Stimulated activated CD8-positive, alpha-beta memory T cell treated with anti-CD3 and anti-CD28 coated beads, Interleukin-7, amount 100 ng/mL, for 48 hours (primary cell): ENCODE measurements at places on chromosomes 3 and 15.
A peak's percentile ranks its signal among the peaks of the same experiment; 100 is the strongest.

DNA sequence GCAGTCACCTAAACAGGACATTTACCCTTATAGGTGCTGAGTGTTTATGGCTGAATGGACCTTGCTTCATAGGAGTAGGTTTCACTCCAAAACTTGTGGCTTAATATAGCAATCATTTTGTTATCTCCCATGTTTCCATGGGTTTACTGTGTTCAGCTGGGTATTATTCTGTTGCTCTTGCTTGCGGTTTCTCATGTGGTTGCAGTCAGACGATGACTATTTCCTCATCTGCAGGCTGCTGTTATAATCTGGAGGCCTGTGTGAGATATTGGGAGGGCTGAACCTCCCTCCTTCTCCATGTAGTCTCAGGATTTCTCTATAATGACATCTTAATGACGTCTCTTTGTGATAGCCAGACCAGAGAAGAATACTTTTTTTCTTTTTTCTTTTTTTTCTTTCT is 98.1 kb downstream of the ZPLD1 start:
- DNase-seq = no peak

DNA sequence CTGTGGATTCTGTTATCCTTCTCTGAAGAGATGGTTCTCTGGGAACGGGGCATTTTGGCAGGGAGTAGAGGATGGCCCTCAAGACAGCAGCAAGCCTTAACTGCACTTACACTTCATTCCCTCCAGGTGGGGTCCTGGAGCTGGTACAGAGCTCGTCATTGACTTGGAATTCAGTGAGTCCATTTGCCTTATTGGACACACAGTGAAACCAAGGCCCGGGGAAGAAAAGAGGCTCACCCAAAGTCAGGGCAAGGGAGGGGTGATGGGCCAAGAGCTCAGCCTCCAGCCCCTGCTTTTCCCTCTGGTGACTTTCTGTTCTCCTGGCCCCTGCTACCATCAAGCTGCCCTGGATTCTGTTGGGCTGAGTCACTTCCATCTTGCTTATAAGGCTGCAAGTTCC is 125.6 kb downstream of the ETFA start:
- DNase-seq = no peak

- no peak for DNase-seq
Observed at GRCh38 chr15:66096688-66097058, 156.9 kb downstream of the MEGF11 start.

DNA sequence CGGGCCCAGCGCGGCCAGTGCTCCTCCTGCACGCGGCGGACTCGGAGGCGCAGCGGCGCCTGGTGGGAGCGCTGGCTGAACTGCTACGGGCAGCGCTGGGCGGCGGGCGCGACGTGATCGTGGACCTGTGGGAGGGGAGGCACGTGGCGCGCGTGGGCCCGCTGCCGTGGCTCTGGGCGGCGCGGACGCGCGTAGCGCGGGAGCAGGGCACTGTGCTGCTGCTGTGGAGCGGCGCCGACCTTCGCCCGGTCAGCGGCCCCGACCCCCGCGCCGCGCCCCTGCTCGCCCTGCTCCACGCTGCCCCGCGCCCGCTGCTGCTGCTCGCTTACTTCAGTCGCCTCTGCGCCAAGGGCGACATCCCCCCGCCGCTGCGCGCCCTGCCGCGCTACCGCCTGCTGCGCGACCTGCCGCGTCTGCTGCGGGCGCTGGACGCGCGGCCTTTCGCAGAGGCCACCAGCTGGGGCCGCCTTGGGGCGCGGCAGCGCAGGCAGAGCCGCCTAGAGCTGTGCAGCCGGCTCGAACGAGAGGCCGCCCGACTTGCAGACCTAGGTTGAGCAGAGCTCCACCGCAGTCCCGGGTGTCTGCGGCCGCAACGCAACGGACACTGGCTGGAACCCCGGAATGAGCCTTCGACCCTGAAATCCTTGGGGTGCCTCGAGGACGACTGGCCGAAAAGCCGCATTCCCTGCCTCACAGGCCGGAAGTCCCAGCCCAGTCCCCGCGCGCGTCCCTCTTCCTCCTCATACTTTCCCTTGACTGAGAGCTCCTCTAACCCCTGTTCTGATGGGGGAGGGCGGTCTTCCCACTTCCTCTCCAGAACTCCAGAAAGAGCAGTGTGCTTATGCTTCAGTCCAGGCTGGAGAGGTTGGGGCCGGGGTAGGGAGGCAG is 1.4 kb upstream of the IL17RC start:
- DNase-seq = no peak

DNA sequence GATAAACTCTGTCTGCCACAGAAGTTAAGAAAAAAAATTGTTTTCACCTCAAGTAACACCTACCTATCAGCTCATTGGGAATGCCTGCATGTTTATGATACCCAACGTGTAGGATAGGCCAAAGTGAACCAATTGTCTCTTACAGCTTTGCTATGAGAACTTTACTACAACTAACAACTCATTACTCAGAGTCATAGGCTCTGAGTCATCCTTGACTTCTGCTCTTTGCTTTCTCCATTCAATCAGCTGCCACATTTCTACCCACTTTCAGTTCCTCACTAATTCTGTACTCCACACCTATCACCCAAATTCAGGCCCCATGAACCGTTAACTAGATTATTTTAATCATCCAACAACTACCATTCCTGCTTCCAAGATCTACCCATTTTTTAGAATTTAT is 843.9 kb downstream of the TUSC7 start:
- DNase-seq = no peak

- no peak for DNase-seq
Observed at GRCh38 chr15:83185561-83185960, 22.1 kb downstream of the HDGFL3 start.

DNA sequence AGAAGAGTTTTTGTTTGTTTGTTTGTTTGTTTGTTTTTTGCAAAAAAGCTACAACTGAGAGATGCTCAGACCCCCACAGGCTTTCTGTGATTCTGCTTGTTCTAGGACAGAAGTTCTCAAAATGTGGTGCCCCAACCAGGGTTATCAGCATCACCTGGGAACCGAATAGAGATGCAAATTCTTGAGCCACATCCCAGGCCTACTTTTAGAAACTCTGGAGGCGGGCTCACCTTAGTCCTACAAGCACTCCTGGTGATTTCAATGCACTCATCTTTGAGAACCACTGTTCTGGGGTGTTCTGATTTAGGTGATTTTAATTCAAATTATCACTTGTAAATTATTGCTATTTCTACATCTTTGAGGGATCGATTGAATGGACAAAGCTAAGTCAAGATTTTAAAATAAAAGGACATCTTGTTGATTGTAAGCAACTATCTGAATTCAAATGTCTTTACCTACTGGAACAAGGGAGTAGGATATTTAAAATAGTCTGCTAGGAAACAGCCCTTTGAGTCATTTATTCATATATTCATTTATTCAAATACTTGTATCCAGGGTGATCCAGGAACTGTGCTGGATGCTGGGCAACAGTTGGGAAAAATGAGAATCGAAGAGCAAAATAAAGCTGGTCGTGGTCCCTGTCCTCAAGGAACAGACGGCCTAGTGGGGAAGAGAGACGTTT is 44.7 kb upstream of the CADPS start:
- no peak for DNase-seq

- no peak for DNase-seq
Observed at GRCh38 chr15:54307252-54307902, 329.1 kb downstream of the UNC13C start.

DNA sequence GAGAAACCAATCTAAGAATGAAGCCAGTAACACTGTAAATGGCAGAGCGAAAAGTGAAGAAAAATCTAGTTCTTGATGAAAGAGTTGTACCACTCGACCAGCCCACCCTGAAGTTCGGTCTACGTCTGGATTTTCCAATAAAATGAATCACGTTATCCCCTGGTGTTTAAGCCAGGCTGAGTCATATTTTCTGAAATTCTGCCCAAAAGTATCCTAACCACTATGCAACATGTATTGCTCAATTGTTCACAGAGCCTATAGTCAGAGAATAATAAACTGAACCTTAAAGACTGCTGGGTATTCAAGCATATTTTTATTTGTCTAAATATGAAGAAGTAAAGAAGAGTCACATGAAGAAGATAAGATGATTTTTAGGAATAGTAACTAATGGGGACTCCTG is 245.7 kb downstream of the FGF12 start:
- no peak for DNase-seq

- DNase-seq = no peak
Observed at GRCh38 chr15:90836296-90836871, 32.0 kb upstream of the FURIN start.

DNA sequence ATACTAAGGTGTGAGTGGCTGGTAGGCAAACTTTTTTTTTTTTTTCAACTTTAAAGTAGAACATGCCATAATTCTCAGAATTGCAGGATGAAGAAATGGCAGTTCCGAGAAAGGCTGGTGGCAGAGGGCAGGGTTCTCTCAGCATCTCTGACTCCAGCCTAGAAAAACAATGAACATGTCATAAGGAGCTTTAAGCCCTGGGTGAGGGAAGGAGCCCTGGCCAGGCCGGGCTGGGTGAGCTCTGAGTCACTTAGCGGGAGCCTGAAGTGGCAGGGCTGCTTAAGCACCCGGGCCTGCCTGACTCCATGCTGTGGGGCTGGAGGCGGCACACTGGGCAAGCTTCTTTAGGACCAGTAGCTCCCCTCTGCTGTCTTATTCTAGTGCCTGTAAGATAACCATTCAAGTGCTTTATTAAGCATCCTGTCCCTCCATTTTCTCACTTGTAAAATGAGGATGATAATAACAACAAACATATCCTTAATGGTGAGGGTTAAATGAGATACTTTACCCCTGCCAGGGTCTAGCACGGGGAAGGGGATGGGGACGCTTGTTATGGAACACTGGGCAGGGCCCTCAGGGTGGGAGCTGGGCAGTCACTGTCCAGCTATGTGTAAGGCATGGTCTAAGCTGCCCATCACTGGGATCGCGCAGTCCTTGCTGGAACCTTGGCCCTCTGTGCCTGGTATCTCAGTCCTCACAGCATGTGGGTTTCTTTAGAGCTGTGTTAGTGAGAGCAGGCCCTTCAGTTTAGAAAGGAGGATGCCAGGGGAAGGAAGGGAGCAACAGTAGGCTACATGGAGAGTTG is 18.4 kb downstream of the SMAD6 start:
- no peak for DNase-seq

DNA sequence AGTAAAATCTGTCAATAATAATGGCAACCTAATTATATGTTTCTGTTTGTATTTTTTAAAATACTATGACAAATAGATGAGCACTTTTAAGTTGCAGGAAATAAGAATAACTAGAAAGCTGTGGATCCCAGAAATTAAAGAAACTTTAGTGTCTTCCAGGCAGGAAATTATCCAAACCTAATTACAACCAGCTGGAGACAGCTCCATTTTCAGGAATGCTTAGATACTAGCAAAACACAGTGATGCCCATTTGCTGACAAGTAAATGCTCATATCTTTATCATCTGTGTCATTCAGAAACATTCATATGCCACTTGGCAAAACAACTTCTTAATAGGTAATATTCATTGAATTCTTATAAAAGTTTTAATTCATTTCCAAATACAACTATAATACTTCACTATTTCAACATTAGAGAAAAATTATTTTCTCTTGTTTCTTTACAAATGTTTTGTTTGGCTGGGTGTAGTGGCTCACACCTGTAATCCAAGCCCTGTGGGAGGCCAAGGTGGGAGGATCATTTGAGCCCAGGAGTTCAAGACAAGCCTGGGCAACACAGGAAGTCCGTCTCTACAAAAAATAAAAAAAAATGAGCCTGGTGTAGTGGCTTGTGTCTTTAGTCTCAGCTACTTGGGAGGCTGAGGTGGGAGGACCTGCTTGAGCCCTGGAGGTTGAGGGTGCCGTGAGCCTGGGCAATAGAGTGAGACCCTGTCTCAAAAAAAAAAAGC is 169.1 kb upstream of the TSPAN3 start:
- DNase-seq = no peak

GRCh38 chr3:106431721-106432120 is 562.9 kb upstream of the CBLB start:
- DNase-seq = no peak

- peak; percentile 24 for DNase-seq
Observed at GRCh38 chr15:48888191-48888590, 10.3 kb downstream of the EID1 start.

GRCh38 chr15:73756947-73757513 is 3.9 kb upstream of the INSYN1 start:
- DNase-seq = no peak

DNA sequence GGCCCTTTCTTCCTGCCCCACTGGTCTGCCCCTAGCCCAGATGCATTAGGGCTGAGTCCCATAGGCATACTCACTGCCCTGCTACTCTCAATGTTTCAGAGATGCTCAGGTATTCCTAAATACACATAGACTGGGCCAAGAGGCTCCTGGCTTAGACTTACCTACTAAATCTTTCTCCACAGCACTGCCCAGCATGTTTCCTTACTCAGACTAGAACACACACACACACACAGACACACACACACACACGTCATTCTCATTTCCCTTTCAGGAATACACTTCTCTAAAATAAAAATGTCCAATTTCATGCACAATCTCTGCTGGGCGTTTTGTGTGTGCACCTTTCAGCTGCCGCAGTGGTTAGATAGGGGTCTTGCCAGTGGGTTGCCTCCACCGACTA is 175.7 kb downstream of the FAM43A start:
- DNase-seq = no peak

DNA sequence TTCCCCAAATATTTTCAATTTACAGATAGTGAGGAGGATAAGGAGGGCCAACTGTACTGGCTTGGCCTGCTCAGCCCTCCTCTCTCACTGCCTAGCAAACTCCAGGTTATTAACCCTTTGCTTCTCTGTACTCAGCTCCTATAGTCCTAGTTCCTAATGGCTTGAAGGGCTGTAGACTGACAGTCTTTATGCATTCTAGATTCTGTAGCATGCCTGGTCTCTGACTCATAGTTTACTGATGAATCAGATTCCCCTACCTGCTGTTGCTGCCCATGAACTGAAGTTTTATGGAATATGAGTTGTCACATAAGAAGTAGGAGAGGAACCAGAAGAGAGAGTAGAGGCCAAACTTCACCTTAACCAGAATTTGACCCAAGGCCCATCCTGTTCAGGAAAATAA is 27.1 kb upstream of the MAP3K13 start:
- no peak for DNase-seq

DNA sequence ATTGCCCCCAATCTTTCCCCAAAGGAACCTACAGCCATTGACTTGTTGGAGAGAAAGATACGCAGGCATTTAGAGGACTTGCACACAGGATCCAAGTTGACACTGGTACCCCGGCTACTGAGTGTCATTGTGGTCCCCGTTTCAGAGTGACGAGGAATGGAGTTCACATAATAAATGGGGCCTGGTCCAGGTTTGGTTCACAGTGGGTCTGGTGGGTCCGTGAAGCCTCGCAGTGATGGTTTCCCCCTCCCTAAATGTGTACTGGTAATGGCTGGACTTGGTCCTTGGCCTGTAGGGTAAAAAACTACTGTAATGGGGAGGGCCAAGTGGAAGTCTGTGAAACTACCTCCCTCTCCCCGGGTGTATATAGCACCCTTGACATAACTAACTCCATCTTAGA is 232.1 kb upstream of the LYSMD4 start:
- no peak for DNase-seq

- DNase-seq = no peak
Observed at GRCh38 chr3:135023996-135024658, 229.1 kb downstream of the EPHB1 start.

DNA sequence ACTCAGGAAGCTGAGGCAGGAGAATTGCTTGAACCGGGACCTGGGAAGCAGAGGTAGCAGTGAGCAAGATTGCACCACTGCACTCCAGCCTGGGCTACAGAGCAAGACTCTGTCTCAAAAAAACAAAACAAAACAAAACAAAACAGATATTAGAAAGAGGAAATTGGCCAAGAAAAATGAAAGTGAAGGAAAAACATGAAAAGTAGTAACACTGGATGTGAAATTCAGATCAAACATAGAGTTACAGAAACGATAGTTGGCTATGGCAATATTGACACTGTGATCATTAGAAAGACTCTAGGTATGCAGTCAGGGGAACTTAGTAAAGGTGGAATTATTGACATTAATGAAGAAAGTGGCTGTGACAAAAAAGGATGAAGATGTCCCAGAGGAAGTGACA is 13.2 kb upstream of the TIPARP start:
- DNase-seq = no peak
